ENCODE measurements at places on chromosomes 6 and 20.
A peak's percentile ranks its signal among the peaks of the same experiment; 100 is the strongest.

DNA sequence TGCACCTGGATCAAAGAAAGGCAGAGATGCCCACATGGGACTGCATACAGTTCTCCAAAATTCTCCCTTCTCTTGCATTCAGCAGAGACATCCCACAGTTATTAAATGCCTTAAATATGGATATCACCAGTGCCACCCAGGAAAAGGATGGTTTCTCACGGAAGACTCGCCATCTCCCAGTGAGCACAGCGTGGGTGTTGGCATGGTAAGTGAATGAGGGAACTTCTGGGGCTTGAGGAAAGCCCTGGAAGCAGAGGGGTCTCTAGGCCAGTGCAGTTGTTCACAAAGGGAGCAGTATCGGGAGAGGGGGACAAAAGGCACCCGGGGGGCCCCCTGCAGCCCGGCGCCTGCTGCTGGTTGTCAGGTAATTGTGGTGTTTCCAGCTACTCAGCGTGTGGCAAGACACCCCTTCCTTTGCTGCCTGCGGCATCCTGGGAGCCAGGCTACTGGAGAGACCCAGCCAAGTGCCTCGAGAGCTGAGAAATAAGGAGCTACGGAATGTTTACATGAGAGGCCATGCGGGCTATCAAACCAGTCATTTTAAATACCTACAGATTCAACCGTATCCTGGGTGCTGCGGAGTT lies 125.4 kb downstream of the PXDC1 start:
- DNase-seq, result no peak

DNA sequence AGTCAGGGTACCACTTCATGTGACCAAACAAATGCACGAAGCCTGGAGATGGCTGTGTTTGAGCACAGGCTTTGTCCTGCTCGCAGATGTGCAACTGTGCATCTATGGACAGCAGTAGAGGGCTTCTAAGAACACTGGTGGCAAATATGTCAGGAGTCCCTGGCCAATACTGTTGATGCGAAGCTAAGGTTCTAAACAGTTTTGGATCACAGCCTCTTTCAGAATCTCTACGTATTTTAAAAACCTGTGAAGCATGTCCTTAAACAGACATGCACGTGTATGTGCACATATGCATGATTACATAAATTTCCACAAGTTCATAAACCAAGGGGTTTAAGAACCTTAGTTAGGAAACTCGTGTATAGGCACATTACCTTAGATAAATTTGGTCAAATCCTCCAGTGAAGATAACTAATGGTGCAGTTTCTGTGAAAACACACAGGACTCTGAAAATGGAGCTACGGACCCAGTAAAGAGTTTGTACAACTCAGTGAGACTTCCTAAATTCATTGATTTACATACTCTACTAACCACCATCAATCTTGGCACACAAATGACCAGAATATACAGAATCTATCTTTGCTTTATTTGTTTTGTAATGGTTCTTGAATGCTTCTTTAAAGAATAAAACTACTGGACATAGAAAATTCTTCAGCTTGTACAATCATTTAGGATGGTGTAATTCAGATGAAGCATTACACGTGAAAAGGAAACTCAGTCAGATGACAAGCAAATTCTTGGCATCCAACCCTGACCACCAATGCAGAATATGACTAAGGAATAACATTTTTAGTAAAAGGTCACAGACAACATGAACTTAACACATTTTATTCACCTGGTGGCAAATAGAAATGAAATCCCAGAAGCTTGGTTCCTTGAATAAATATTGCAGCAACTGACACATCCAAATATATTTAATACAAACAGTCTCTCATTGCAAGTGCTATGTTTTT lies 27.4 kb downstream of the KCNQ5 start:
- peak; percentile 80 for DNase-seq

GRCh38 chr6:72876256-72876655 lies 254.4 kb downstream of the KCNQ5 start:
- DNase-seq, result no peak

GRCh38 chr6:143843677-143843999 lies 500 bp downstream of the LTV1 start:
- DNase-seq, result no peak

- DNase-seq, result no peak
These were observed 67.2 kb upstream of the RNF24 start for GRCh38 chr20:4082406-4083097.

- DNase-seq, result no peak
These were observed 236.4 kb upstream of the RIMS1 start for GRCh38 chr6:71649915-71650314.

GRCh38 chr20:16710781-16711180 lies 19.0 kb upstream of the SNRPB2 start:
- no peak for DNase-seq

GRCh38 chr20:59071216-59071615 lies 28.6 kb upstream of the PRELID3B start:
- DNase-seq, result no peak

- no peak for DNase-seq
These were observed 539.1 kb downstream of the TFAP2A start for GRCh38 chr6:9875605-9876353.

- DNase-seq, result no peak
These were observed 1296.8 kb upstream of the EYS start for GRCh38 chr6:67003844-67004243.

- DNase-seq, result no peak
These were observed 141.8 kb upstream of the TENT5A start for GRCh38 chr6:81894306-81894705.

- DNase-seq, result peak; percentile 30
These were observed 20.5 kb downstream of the SNAI1 start for GRCh38 chr20:50003253-50003656.

- DNase-seq, result no peak
These were observed 903.1 kb downstream of the PHF3 start for GRCh38 chr6:64538722-64539121.

- DNase-seq, result no peak
These were observed 29.5 kb downstream of the GHRH start for GRCh38 chr20:37231947-37232630.

- DNase-seq, result no peak
These were observed 100.8 kb downstream of the DST start for GRCh38 chr6:56541741-56542360.

GRCh38 chr6:37699887-37700619 lies 2.4 kb upstream of the MDGA1 start:
- no peak for DNase-seq

DNA sequence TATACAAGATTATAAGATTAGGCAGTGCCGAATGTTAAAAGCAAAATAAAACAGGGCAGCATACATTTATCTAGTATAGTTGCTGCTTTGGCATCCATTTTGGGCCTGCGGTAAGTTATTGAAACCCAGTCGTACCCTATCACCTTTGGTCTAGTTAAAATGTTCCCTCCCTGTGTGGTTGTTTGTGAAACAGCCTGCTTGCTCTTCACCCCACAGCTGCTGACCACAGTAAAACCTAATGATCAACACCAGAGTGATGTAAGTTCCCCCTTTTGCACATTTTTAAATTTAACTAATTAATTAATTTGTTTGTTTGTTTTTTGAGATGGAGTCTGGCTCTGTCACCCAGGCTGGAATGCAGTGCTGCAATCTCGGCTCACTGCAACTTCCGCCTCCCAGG lies 50.3 kb upstream of the TXNDC5 start:
- DNase-seq, result no peak

GRCh38 chr6:158797331-158798310 lies 21.5 kb downstream of the EZR start:
- no peak for DNase-seq

DNA sequence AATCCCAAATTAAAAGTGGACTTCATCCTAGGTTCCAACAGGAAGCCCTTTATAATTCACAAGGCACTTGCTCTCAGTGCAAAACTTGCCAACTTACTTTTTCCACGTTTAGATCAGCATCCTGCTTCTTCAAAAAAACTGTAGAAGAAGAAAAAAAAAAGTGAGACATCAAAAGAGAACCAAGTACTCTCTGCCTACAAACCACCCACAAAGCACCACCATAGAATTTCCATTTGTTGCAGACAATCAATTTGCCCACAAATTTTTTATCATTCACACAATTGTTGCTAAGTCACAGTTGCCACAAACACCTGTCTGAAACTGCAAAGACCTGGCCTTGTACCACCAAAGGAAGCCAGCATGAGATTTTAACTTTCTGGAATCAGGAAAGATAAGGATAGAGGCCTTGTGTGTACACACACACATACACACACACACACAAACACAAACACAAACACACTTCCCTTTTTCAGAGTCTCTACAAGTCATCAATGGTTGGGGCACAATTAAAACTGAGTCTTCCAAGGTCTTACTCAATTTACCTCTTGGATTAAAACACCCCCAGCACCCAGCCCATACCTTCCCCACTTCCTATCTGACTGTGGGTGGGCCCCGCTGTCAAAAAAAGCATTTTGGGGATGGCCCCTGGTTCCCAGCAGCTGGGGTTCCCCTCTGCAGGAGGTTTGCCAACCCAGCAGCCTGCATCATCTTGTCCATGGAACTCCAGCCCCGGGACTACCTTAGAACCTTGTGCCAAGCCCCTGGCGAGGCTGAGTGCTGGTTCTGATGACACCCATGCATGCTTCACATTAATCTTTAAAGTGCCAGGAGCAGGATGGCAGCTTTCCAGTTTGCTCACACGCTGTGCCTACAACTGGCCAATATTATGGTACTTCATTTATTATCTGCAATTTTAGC lies 26.5 kb downstream of the FYN start:
- no peak for DNase-seq

DNA sequence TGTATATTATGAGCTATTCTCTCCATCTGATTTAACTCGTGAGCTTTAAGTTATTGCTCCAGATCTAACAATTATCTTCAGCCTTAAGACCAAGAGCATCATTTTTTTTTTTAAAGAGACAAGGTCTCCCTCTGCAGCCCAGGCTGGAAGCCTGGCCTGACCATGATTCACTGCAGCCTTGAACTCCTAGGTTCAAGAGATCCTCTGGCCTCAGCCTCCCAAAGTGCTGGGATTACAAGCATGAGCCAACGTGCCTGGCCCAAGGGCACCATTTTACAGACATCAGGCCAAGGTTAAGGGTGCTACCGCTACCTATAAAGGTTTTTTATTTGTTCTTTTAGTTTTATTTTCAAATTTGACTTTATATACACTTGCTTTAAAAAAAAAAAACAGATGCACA lies 2.3 kb downstream of the SUPT3H start:
- DNase-seq, result no peak

DNA sequence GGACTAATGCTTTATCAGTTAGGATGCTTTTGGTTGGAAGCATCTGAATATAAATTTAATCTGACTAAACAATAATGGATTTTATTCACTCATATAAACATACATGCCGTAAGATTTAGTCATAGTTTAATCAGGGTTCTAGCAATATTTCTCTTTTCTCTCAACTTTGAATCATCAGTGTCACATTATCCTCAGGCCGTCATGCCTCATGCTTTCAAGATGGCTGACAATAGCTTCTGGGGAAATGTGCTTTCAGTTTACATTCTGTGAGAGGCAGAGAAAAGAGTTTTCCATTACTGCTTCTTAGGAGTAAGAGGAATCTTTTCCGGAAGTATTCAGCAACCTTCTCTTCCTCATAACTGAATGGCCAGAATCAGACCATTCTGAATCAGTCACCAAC lies 162.2 kb downstream of the GJA1 start:
- DNase-seq, result peak; percentile 61

GRCh38 chr20:20694591-20694990 lies 17.9 kb downstream of the RALGAPA2 start:
- no peak for DNase-seq

- no peak for DNase-seq
These were observed 284.3 kb downstream of the EPM2A start for GRCh38 chr6:145451029-145451428.

- DNase-seq, result peak; percentile 12
These were observed 32.2 kb upstream of the ASXL1 start for GRCh38 chr20:32325706-32326503.

GRCh38 chr6:97765461-97765860 lies 482.4 kb upstream of the MMS22L start:
- DNase-seq, result peak; percentile 21

- no peak for DNase-seq
These were observed 1368.8 kb upstream of the ADGRB3 start for GRCh38 chr6:67265996-67266921.

DNA sequence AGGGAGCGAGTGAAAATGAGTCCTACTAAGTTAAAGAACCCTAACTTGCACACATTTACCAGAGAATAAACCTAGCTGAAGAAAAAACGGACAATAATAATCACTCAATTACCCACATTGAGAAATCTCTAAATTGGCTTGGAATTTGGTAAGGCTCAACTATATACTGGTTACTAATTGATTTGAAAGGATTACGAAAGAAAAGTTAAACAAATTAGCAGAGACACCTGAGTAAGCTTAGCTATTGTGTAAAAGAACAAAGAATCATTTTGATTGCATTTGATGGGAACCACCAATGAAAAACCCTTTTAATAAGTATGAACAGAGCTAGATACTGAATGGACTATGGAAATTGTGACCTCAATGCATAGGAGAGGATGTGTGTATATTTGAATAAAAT lies 118.6 kb upstream of the ADGRF1 start:
- no peak for DNase-seq

DNA sequence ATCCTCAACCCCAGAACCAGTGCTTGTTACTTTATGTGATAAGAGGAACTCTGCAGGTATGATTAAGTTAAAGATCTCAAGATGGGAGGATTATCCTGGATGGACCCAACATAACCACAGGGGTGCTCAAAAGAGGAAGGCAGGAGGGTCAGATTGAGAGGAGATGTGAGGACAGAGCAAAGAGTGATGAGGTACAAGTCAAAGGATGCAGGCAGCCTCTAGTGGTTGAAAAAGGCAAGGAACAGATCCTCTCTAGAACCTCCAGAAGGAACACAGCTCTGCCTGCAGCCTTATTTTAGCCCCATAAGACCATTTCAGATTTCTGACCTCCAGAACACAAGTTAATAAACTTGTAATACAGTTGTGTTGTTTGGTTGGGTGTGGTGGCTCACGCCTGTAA lies 41.2 kb downstream of the PDSS2 start:
- DNase-seq, result no peak

- DNase-seq, result peak; percentile 37
These were observed 246.5 kb downstream of the RIMS1 start for GRCh38 chr6:72132851-72133250.

- DNase-seq, result no peak
These were observed 147.5 kb upstream of the TCF21 start for GRCh38 chr6:133741375-133741861.

DNA sequence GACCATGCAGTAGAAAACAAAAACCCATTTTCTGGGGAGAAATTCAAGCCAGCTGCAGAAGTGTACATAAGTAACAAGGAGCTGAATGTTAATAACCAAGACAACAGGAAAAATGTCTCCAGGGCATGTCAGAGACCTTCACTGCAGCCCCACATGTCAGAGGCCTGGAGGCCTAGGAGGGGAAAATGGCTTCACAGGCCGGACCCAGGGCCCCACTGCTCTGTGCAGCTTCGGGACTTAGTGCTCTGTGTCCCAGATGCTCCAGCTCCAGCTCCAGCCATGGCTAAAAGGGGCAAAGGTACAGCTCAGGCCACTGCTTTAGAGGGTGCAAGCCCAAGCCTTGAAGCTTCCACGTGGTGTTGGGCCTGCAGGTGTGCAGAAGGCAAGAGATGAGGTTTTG lies 43.6 kb downstream of the HACE1 start:
- DNase-seq, result no peak

- no peak for DNase-seq
These were observed 55.2 kb upstream of the CITED2 start for GRCh38 chr6:139429580-139430145.

- DNase-seq, result no peak
These were observed 59.0 kb downstream of the HIVEP1 start for GRCh38 chr6:12071064-12071615.

GRCh38 chr6:79702691-79703090 lies 71.6 kb downstream of the SH3BGRL2 start:
- no peak for DNase-seq

GRCh38 chr6:110334423-110335180 lies 23.5 kb downstream of the METTL24 start:
- no peak for DNase-seq

Measured in kidney glomerular epithelial cell (primary cell).